ENCODE measurements at places on chromosomes 6 and 20. TPM values are rescaled to one million over a fixed set of nuclear protein-coding genes. Genes with fewer than 3 reads are reported as not detected.
A peak's percentile ranks its signal among the peaks of the same experiment; 100 is the strongest.

DNA sequence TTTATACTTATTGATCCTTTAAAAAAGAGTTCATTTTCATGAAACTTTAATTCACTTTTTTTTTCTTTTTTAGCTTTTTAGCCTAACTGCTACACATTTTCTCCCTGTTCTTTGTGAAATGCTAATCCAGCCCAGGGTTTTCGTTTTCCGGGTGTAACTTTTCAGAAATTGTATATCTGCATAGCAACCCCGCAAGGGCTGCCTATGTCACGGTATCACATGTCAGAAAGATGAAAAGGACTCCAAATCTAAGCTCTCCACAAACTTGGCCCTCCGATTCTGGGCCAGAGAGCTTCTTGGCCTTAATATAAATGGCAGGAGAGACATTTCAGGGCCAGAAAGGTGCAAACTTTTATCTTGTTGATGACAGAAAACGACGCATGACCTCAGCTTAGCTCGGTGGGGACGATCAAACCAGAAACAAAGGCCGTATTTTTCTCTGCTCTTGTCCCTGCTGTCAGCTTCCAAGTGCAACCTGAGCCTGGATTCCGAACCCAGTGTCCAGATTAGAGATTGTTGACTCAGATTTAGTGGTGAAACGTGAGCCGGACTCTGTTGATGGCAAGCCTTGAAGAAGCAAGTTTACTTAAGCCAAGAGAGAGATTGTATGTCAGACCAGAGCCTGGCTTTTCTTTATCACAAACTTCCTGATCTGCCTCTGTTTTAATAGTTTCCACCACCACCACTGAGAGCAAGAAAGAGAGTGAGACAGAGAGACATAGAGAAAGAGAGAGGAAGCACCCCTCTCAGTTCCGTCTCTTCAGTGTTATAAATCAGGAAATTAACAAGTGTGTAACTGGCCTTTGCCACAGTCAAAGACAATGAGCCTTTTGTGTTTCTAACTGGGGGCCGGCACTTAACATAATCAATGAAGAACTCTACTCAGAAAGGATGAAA is 157.8 kb downstream of the SCML4 start:
- peak overlapping the region; percentile 51 for H3K27ac ChIP-seq
- no peaks in the 10 kb centered on the region for H3K36me3 ChIP-seq
- peak; percentile 71 for DNase-seq
- peaks cover 30% of the 10 kb centered on the region for H3K4me1 ChIP-seq
- no peak overlapping the region for H3K4me3 ChIP-seq

DNA sequence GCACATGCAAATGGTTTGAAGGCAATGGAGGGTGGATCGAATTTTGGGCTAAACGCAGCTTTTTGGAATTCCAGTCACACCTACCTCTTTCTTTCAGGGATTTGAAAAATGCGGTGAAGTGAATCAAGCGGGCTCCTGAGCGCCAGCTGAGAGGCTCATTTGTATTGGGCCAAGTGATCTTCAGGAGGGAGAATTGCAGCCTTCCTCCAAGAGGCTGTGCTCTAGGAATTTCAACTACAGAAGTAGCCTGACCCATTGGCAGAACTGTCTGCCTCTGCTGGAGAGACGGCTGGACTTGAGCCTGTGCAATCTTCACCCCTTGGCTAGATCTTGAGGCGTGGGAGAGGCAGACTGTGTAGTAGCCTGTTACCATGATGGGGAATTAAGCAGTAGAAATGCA is 5.7 kb upstream of the TIAM2 start:
- H3K27me3 ChIP-seq = no peaks in the 10 kb centered on the region
- H3K4me1 ChIP-seq = no peaks in the 10 kb centered on the region
- H3K4me3 ChIP-seq = no peak overlapping the region

- no peak for DNase-seq
- no peak overlapping the region for H3K27ac ChIP-seq
- no peak overlapping the region for H3K4me3 ChIP-seq
- H3K4me1 ChIP-seq = no peaks in the 10 kb centered on the region
Observed at GRCh38 chr6:111530218-111530617, 47.2 kb upstream of the REV3L start.

- no peaks in the 10 kb centered on the region for H3K4me1 ChIP-seq
- DNase-seq = peak; percentile 31
Observed at GRCh38 chr6:142275236-142276006, 26.4 kb upstream of the ADGRG6 start.

GRCh38 chr20:24778585-24779031 is 170.5 kb upstream of the CST7 start:
- H3K4me3 ChIP-seq = no peak overlapping the region
- no peak for DNase-seq
- no peak overlapping the region for H3K27ac ChIP-seq
- H3K36me3 ChIP-seq = no peaks in the 10 kb centered on the region

GRCh38 chr6:71088166-71088565 is 131.3 kb upstream of the B3GAT2 start:
- H3K4me3 ChIP-seq = no peak overlapping the region
- H3K27me3 ChIP-seq = no peaks in the 10 kb centered on the region
- H3K27ac ChIP-seq = no peak overlapping the region
- no peak for DNase-seq

DNA sequence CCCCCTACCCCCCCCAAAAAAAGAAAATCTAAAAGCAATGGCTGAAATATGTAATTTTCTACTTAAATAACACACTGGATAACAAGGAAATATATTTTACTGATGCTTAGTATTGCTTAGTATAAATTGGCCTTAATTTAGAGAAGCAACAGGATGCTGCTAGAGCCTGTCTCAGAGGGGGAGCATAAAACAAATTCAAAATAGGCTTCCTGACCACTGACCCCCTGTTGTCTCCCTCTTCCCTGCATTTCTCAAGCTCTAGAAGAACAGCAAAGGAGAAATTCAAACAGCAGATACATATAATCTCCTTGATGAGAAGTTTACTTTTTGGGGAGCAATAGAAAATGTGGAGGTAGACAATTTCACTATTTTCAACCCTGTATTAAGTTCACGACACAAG is 631.1 kb upstream of the GJE1 start:
- no peaks in the 10 kb centered on the region for H3K27me3 ChIP-seq
- H3K36me3 ChIP-seq = no peaks in the 10 kb centered on the region
- H3K4me3 ChIP-seq = no peak overlapping the region
- H3K4me1 ChIP-seq = no peaks in the 10 kb centered on the region
- no peak overlapping the region for H3K27ac ChIP-seq

- peak within 1 kb of the TSS; percentile 30 for H3K4me3 ChIP-seq
- H3K27ac ChIP-seq = no peak within 1 kb of the TSS
- no peak for DNase-seq
Observed at GRCh38 chr20:31967830-31968249, at the start of gene XKR7. XKR7 (plus strand) TSS chr20:31968151; CDS start chr20:31968176, 25 bp downstream.

GRCh38 chr6:33710296-33711121 is 991 bp downstream of the UQCC2 start:
- H3K36me3 ChIP-seq = peaks cover 3% of the 10 kb centered on the region
- peaks cover 5% of the 10 kb centered on the region for H3K4me1 ChIP-seq
- no peak for DNase-seq

DNA sequence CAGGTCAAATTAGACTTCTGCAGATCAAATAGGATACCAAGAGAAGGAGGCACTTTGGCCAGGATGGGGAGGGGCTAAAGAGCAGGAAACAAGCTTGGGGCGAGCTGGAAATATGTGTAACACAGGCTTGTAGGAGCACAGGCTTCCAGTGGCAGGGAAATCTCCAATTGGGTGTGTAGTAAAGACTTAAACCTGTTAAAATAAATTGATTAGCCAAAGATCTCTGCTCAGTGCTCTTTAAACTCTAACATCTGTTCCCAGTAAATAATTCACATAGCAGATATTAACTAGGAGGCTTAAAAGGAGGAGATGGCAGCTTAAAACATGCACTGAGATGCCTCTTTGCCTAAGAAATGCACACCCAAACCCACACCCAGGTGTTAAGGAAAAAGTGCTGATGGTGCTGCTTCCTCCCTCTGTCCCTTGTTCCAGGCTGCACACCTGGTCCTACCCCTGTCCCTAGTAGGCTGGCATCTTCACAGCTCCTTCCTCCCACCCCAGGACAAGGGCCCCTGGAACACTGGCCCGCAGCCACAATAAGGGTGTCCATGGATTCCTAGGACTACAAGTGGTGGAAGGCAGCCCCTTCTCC is 93.5 kb upstream of the MLN start:
- DNase-seq = no peak
- no peaks in the 10 kb centered on the region for H3K36me3 ChIP-seq
- peaks cover 14% of the 10 kb centered on the region for H3K27me3 ChIP-seq
- H3K27ac ChIP-seq = no peak overlapping the region
- H3K4me3 ChIP-seq = no peak overlapping the region

DNA sequence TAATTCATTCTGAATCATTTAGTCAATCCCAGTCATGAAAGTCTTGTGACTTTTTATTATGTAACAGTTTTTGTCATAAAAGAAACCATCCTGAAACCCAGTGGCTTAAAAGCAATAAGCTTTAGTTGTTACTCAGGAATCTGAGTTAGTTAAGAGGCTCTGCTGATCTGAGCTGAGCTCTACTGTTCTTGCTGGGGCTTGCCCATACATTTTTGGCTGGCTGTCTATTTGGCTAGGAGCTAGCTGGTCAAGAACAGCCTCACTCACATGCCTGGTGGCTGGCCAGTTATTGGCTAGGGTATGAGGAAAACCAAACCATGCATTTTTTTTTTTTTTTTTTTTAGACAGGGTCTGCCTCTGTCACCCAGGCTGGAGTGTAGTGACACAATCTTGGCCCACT is 10.6 kb downstream of the TCF21 start:
- H3K36me3 ChIP-seq = no peaks in the 10 kb centered on the region
- no peak for DNase-seq
- H3K4me3 ChIP-seq = no peak overlapping the region
- no peaks in the 10 kb centered on the region for H3K27me3 ChIP-seq
- H3K27ac ChIP-seq = no peak overlapping the region

- H3K36me3 ChIP-seq = no peaks in the 10 kb centered on the region
- H3K4me3 ChIP-seq = no peak overlapping the region
- H3K27ac ChIP-seq = no peak overlapping the region
- DNase-seq = peak; percentile 23
Observed at GRCh38 chr20:56781108-56781739, 152.1 kb downstream of the TFAP2C start.

DNA sequence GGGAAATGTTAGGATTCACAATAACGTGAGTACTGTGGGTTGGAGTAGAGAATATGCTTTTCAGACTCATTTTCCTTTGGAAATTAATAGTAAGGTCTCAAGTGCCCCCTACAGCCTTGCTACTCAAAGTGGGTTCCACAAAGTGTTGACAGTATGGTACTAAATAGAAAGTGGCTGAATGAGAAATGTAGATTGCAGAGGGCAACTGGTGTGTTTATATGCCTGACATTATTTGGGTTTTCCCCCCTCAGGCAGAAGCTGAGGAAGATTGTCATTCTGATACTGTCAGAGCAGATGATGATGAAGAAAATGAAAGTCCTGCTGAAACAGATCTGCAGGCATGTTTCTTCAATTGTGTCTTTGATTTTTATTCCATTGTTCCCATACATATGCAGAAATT is 5.6 kb downstream of the FBXO9 start:
- DNase-seq = no peak
- H3K27ac ChIP-seq = no peak overlapping the region
- H3K4me3 ChIP-seq = no peak overlapping the region
- no peaks in the 10 kb centered on the region for H3K4me1 ChIP-seq

DNA sequence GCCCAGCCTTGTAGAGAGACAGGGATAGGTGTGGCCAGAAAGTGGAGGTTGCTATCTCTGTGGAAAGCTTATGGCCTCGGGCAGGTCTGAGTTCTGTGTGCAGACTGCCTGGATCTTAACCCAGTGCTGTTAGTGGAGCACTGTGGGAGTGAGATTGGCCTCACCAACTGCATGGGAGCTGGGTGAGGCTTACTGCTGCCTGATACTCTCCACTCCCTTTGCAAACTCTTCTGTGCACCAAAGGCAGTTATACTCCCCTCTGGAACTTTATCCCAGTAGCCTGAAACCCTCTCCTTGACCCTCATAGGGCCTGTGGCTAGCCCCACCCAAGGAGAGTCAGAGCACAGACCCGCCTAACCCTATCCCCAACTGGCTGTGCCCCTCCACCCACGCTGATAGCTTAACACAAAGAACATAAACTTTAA is 41.4 kb upstream of the PKIB start:
- H3K27me3 ChIP-seq = no peaks in the 10 kb centered on the region
- no peak for DNase-seq
- no peaks in the 10 kb centered on the region for H3K36me3 ChIP-seq

- H3K27me3 ChIP-seq = no peaks in the 10 kb centered on the region
- no peak for DNase-seq
- H3K4me3 ChIP-seq = no peak overlapping the region
- H3K36me3 ChIP-seq = peaks cover 10% of the 10 kb centered on the region
- H3K4me1 ChIP-seq = no peaks in the 10 kb centered on the region
Observed at GRCh38 chr20:36532388-36532787, 8.9 kb upstream of the MYL9 start.

DNA sequence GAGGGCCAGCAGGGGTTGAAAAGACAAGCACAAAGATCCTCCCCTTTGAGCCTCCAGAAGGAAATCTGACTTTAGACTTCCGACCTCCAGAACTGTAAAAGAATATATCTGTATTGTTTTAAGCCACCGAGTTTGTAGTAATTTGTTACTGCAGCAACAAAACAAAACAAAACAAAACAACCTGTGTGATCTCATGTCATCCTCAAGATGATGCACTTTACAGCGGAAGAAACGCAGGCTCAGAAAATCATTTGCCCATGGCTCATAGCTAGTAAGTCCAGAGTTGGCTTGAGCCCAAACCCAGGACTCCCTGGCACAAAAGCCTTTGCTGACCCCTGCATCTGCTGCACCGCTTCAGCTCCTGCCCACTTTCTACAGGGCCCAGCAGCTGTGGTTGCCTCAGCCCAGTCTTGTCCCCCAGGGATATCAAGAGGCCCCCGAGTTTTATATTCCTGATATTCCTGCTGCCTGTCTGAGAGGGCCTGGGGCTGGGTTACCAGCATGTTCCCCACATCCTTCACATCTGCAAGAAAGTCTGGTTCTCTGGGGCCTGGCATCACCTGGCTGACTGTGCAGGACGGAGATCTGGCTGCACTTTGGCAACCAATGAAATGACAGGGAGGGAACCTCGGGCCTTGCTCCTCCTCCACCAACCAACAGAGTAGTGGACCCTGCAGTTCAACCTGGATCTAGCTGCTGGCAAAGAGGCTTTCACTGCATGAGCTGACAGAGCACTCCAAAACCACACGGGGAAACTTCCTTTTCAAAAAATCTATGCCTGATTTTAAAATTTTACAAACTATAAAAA is 56.9 kb downstream of the JPH2 start:
- no peaks in the 10 kb centered on the region for H3K4me1 ChIP-seq
- H3K27ac ChIP-seq = no peak overlapping the region
- H3K36me3 ChIP-seq = no peaks in the 10 kb centered on the region
- H3K27me3 ChIP-seq = no peaks in the 10 kb centered on the region
- peak; percentile 62 for DNase-seq
- H3K4me3 ChIP-seq = no peak overlapping the region

- H3K36me3 ChIP-seq = no peaks in the 10 kb centered on the region
- H3K27ac ChIP-seq = peak overlapping the region; percentile 43
- peak overlapping the region; percentile 20 for H3K4me3 ChIP-seq
Observed at GRCh38 chr6:111427341-111428116, 55.5 kb downstream of the REV3L start.

GRCh38 chr20:41200446-41201202 is 63.3 kb downstream of the PLCG1 start:
- H3K36me3 ChIP-seq = peaks cover 6% of the 10 kb centered on the region
- H3K4me1 ChIP-seq = no peaks in the 10 kb centered on the region
- H3K27ac ChIP-seq = no peak overlapping the region
- no peak overlapping the region for H3K4me3 ChIP-seq
- H3K27me3 ChIP-seq = no peaks in the 10 kb centered on the region

Gene SNAP25
- 4.5 TPM for total RNA-seq

Gene HLA-DQB2
- total RNA-seq = not detected

Gene CD93
- total RNA-seq = under 0.01 TPM

Gene LKAAEAR1
- total RNA-seq = not detected

Gene SLC22A2
- not detected for total RNA-seq

All from fibroblast of lung (primary cell).